ENCODE measurements at places on chromosomes 1 and 21.

- H3K4me1 ChIP-seq: no peaks in the 10 kb centered on the region
- H3K27me3 ChIP-seq: no peaks in the 10 kb centered on the region
- peaks cover 11% of the 10 kb centered on the region for H3K36me3 ChIP-seq
- DNase-seq: no peak
Measured at GRCh38 chr1:3847081-3847480, 9.9 kb downstream of the CEP104 start.

GRCh38 chr1:116243333-116244054 is 129.6 kb upstream of the ATP1A1 start:
- H3K36me3 ChIP-seq: no peaks in the 10 kb centered on the region
- H3K4me1 ChIP-seq: peaks cover 18% of the 10 kb centered on the region
- H3K4me3 ChIP-seq: no peak overlapping the region
- H3K27me3 ChIP-seq: no peaks in the 10 kb centered on the region

GRCh38 chr1:157574836-157575235 is 22.5 kb upstream of the FCRL5 start:
- H3K27me3 ChIP-seq: no peaks in the 10 kb centered on the region
- H3K27ac ChIP-seq: no peak overlapping the region
- H3K4me1 ChIP-seq: no peaks in the 10 kb centered on the region
- H3K4me3 ChIP-seq: no peak overlapping the region

DNA sequence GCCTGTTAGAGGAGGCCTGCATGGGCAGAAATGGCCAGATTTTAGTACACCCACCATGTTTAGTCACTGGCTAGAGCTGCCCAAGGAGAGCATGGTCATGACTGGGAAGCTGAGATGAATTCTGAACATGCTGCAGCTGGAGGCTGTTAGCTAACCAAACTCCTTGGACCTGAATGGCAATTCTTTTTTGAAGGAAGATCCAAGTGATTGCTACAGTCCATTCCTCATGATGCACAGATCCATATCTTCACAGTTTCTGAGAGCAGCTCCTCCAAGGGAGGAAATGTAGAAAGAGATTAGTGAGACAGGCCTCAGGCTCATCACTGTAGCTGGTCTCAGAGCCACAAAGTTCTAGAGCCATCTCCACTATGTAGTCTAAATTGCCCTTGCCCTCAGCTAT is 11.1 kb downstream of the ZFYVE9 start:
- H3K4me3 ChIP-seq: no peak overlapping the region
- H3K27ac ChIP-seq: peak overlapping the region; percentile 38

GRCh38 chr1:24578846-24579245 is 23.0 kb downstream of the NCMAP start:
- H3K4me3 ChIP-seq: no peak overlapping the region
- H3K4me1 ChIP-seq: no peaks in the 10 kb centered on the region
- H3K27ac ChIP-seq: no peak overlapping the region
- no peaks in the 10 kb centered on the region for H3K27me3 ChIP-seq
- H3K36me3 ChIP-seq: no peaks in the 10 kb centered on the region
- DNase-seq: no peak

- no peaks in the 10 kb centered on the region for H3K27me3 ChIP-seq
- no peak for DNase-seq
- no peaks in the 10 kb centered on the region for H3K36me3 ChIP-seq
- no peak overlapping the region for H3K4me3 ChIP-seq
- H3K27ac ChIP-seq: no peak overlapping the region
Measured at GRCh38 chr1:81607924-81608323, 192.8 kb upstream of the ADGRL2 start.

GRCh38 chr1:53485478-53486394 is 26.5 kb downstream of the DMRTB1 start:
- H3K4me3 ChIP-seq: no peak overlapping the region
- peaks cover 6% of the 10 kb centered on the region for H3K4me1 ChIP-seq
- peaks cover 82% of the 10 kb centered on the region for H3K27me3 ChIP-seq
- no peak for DNase-seq
- no peaks in the 10 kb centered on the region for H3K36me3 ChIP-seq

DNA sequence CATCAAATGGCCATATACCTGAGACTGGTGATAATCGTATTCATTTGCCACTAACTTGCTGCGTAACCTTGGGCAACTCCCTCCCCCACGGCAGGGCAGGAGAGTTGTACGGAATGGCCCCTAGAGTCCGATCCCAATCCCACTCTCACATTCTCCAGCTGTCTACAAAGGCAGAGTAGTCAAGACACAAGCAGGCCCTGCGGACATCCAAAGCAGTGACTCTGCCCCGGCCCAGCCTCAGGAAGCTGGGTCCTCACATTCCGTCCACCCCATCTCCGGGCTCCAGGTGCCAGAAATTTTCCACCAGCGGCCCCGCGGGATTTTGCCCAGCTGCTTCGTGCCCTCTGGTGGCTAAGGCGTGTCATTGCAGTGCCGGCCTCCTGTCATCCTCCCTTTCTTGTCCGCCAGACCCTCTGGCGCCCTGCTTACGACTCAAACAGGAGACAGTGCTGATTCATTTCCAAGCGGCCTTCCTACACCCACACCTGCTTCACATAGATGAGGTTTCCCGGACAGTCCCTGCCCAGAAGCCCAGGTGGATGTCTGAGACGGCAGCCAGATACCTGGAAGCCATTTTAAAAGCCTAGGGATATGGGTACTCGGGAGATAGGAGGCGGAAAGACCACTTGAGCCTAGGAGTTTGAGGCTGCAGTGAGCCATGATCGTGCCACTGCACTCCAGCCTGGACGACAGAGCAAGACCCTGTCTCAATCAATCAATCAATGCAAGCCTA is 2.9 kb upstream of the S100A2 start:
- peak overlapping the region; percentile 29 for H3K4me3 ChIP-seq
- peak overlapping the region; percentile 95 for H3K27ac ChIP-seq
- H3K27me3 ChIP-seq: no peaks in the 10 kb centered on the region
- no peaks in the 10 kb centered on the region for H3K36me3 ChIP-seq

- H3K27me3 ChIP-seq: no peaks in the 10 kb centered on the region
- no peaks in the 10 kb centered on the region for H3K4me1 ChIP-seq
- H3K4me3 ChIP-seq: peak overlapping the region; percentile 74
Measured at GRCh38 chr1:248906753-248907661, 972 bp downstream of the PGBD2 start.

DNA sequence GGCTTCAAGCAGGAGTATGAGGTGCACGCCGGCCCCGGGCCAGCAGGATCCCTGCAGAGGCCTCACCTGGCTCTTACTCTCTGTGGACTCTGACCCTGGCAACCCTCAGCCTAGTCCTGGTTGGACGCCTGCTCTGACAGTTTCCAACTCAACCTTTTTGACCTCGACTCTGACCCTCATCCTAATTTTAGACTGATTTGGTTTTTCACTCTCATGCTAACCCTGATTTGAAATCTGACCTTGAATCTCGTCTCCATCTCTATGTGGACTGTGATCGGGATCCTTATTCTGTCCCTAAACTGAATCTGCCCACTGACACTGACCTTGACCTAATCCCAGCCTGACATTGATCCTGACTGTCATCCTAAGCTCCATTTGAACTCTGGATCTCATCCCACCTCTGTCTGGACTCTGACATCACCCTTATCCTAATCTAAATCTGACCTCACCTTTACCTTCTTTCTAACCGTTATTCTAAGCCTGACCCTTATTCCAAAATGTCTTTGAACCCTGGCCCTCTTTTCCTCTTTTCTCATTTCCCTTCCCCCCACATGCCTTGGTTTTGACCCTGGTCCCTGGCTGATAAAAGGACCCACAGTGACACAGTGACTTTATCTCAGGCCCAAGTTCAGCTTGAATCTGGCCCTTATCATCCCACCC is 67.8 kb downstream of the PTPRU start:
- H3K36me3 ChIP-seq: no peaks in the 10 kb centered on the region
- H3K27ac ChIP-seq: no peak overlapping the region
- H3K4me1 ChIP-seq: no peaks in the 10 kb centered on the region
- no peak overlapping the region for H3K4me3 ChIP-seq

DNA sequence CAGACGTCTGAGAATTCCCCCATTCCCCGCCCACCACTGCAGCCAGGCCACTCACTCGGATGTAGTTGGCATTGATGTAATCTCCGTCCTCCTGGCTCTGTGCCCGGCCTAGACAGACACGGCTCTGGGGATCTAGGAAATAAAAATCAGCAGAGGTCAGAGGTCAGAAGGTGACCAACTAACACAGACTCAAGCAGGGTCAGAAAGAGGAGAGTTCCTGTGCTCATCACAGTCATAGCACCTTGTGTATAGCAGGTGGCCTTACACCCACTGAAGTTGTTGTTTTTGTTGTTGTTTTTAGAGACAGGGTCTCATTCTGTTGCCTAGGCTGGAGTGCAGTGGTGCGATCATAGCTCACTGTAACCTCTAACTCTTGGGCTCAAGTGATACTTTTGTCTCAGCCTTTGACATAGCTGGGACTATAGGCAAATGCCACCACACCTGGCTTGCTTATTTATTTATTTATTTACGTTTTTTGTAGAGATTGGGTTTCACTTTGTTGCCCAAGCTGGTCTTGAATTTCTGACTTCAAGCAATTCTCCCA is 4.9 kb downstream of the PTPN7 start:
- H3K36me3 ChIP-seq: no peaks in the 10 kb centered on the region
- no peak overlapping the region for H3K4me3 ChIP-seq

GRCh38 chr1:246372559-246372958 is 134.5 kb downstream of the SMYD3 start:
- DNase-seq: no peak
- H3K36me3 ChIP-seq: no peaks in the 10 kb centered on the region
- no peak overlapping the region for H3K27ac ChIP-seq
- H3K4me1 ChIP-seq: no peaks in the 10 kb centered on the region
- H3K27me3 ChIP-seq: no peaks in the 10 kb centered on the region

- H3K4me1 ChIP-seq: no peaks in the 10 kb centered on the region
- no peak for DNase-seq
- no peak overlapping the region for H3K4me3 ChIP-seq
Measured at GRCh38 chr1:48920851-48921250, 144.2 kb upstream of the BEND5 start.

DNA sequence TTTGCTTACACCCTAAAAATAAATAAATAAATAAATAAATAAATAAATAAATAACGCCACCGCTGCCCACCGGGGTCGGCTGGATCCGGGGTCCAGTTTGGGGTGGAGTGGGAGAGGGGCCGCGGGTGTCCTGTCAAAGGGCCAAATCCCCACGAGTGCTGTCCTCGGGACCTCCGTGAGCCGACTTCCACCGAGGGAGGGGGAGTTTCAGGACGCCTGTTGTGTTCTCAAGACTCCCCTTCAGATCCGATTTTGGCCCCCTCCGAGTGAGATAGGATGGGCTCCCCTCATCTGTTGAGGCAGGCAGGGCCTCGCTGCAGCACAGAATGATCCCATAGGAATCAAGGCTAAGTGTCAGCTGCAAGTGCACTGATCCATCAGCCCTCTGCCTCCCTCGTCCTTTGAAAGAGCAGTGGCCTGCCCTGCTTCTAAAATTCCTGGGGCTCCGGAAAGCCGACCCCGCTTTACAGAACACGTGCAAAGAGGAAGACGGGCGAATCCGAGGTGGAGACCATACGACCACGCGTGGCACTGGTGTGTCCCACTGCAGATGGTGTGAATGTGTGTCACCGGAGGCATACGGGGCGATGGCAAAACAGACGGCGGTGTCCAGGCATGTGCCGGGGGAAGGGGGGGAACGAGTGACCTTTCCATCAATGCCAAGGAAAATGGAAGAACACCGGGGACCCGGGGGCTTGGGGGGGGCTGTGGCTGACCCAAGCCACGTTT is 3880.5 kb downstream of the SRGAP2C start:
- H3K36me3 ChIP-seq: no peaks in the 10 kb centered on the region
- H3K27me3 ChIP-seq: no peaks in the 10 kb centered on the region
- H3K4me3 ChIP-seq: no peak overlapping the region
- no peak for DNase-seq
- no peaks in the 10 kb centered on the region for H3K4me1 ChIP-seq

DNA sequence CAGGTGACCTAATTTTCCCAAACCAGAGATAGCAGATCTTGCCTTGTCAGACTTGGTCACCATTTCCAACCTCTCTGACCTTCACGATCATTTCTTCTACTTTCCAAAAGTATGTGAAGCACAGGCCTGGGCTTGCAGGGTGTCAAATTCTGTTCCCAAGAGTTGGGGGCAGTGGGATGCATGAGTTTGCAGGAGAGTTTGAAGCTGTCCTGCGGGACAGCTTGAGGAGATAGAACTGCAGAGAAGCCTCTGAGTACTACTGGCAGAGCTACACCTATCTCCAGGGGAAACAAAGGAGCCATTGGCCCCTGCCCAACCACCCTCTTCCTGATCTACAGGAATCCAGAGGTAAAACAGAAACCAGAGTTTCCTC is 11.3 kb downstream of the TXNIP start:
- H3K36me3 ChIP-seq: no peaks in the 10 kb centered on the region
- H3K27me3 ChIP-seq: no peaks in the 10 kb centered on the region
- no peak overlapping the region for H3K4me3 ChIP-seq
- H3K27ac ChIP-seq: peak overlapping the region; percentile 96
- peaks cover 46% of the 10 kb centered on the region for H3K4me1 ChIP-seq

GRCh38 chr21:36640174-36640720 is 58.7 kb upstream of the SIM2 start:
- H3K4me1 ChIP-seq: no peaks in the 10 kb centered on the region
- no peak overlapping the region for H3K4me3 ChIP-seq

GRCh38 chr1:233389893-233390292 is 62.4 kb downstream of the MAP3K21 start:
- no peak overlapping the region for H3K4me3 ChIP-seq
- H3K27me3 ChIP-seq: peaks cover 60% of the 10 kb centered on the region
- no peaks in the 10 kb centered on the region for H3K4me1 ChIP-seq
- no peak overlapping the region for H3K27ac ChIP-seq
- no peaks in the 10 kb centered on the region for H3K36me3 ChIP-seq

- no peaks in the 10 kb centered on the region for H3K36me3 ChIP-seq
- no peak overlapping the region for H3K4me3 ChIP-seq
- no peak overlapping the region for H3K27ac ChIP-seq
- DNase-seq: no peak
- no peaks in the 10 kb centered on the region for H3K4me1 ChIP-seq
Measured at GRCh38 chr1:71311376-71311775, 230.5 kb upstream of the ZRANB2 start.

DNA sequence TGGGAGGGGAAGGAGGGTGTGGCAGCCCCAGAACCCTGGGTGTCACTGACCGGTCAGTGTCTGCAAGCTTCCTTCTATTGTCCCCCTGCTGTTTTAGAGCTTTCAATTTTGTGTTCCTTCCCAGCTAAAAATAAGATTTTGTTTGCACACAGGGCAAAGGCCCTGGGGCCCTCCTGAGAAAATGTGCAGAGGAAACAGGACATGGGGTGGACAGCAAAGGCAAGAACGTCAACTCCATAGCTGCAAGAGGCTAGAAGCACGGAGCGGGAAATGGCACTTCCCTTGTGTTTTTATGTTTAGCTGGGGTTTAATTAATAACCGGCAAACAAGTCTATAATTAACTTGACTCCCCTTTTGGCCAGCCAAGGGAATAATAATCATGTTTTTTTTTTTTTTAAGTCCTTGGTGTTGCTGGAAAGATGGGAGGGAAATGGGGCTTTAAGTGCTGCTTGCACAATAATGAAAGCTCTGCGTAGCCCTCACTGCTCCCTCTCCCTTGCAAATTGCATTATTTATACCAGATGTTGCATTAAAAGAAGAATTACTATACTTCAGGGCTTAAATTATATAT is 261.4 kb upstream of the USP24 start:
- no peaks in the 10 kb centered on the region for H3K27me3 ChIP-seq
- H3K27ac ChIP-seq: no peak overlapping the region
- no peak overlapping the region for H3K4me3 ChIP-seq
- peaks cover 11% of the 10 kb centered on the region for H3K4me1 ChIP-seq
- no peak for DNase-seq
- no peaks in the 10 kb centered on the region for H3K36me3 ChIP-seq

GRCh38 chr1:160251687-160252526 is 10.4 kb downstream of the DCAF8 start:
- no peak for DNase-seq
- no peak overlapping the region for H3K4me3 ChIP-seq
- no peak overlapping the region for H3K27ac ChIP-seq
- H3K36me3 ChIP-seq: no peaks in the 10 kb centered on the region

All from esophagus squamous epithelium (tissue), 5 donors.